ENCODE measurements at places on chromosomes 4 and X.

DNA sequence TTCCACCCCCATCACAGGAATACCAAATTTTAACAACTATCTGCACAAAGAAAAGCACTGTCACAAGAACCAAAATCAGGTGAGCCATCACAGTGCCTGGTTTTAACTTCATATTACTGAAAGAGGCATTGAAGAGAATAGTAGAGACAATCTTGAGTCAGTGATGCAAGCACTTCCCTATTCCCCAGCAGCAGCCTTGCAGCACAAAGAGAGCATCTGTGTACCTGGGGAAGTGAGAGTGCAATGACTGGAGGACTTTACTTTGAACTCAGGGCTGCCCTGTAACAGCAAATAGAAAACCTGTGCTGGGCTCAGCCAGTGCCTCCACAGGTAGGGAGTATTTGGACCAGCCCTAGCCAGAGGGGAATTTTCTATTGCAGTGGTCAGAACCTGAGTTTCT lies 361.8 kb downstream of the TEX13C start:
- no peaks in the 10 kb centered on the region for H3K4me1 ChIP-seq
- no peak for DNase-seq

DNA sequence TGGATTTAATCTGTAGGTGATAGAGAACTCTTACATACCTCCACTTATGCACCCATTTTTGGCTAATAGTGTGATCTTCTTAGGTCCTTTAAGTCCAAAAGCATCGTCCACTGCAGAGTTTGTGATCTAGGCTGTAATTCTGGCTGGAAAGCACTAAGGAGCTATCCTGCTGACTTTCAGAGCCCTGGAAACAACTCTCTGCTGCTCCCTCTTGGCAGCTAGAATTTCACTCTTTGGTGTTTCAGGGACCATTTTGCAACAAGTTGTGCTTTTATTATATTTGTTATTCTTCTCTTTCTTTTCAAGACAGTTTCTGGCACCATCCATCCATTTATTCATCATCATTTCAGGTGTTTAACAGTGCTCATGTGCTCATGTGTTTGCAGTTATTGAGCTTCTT lies 130.0 kb downstream of the RBM46 start:
- no peaks in the 10 kb centered on the region for H3K4me1 ChIP-seq
- peak; percentile 6 for DNase-seq
- H3K4me3 ChIP-seq, result no peak overlapping the region
- H3K36me3 ChIP-seq, result no peaks in the 10 kb centered on the region
- no peak overlapping the region for H3K27ac ChIP-seq

DNA sequence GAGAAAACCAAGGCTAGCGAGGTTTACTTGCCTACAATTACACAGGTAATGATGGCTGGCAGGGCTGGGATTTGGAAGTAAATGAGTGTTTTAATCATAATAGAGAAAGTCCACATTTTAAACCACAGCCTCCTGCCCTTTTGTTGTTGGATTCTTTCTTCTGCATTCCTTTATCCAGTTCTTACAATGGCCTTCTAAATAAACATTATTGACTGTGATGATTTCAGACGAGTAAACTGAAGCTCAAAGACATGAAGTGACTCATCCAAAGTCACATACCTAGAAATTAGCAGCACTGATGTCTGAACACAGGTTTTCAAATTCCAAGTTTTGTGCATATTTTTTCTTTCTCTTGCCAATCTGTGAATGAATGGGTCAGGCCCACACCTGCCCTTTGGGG lies 51.2 kb upstream of the C1QTNF7 start:
- H3K27ac ChIP-seq, result no peak overlapping the region
- H3K36me3 ChIP-seq, result no peaks in the 10 kb centered on the region
- no peak overlapping the region for H3K4me3 ChIP-seq
- no peaks in the 10 kb centered on the region for H3K4me1 ChIP-seq
- no peak for DNase-seq

GRCh38 chrX:108245462-108245861 lies 153.9 kb downstream of the ATG4A start:
- DNase-seq, result no peak
- H3K4me1 ChIP-seq, result no peaks in the 10 kb centered on the region
- H3K27me3 ChIP-seq, result no peaks in the 10 kb centered on the region
- H3K4me3 ChIP-seq, result no peak overlapping the region
- no peaks in the 10 kb centered on the region for H3K36me3 ChIP-seq

- H3K36me3 ChIP-seq, result no peaks in the 10 kb centered on the region
- no peaks in the 10 kb centered on the region for H3K4me1 ChIP-seq
- H3K4me3 ChIP-seq, result no peak overlapping the region
- no peak overlapping the region for H3K27ac ChIP-seq
- H3K27me3 ChIP-seq, result no peaks in the 10 kb centered on the region
- DNase-seq, result no peak
Observed at GRCh38 chr4:100147198-100147597, 43.1 kb downstream of the DDIT4L start.

DNA sequence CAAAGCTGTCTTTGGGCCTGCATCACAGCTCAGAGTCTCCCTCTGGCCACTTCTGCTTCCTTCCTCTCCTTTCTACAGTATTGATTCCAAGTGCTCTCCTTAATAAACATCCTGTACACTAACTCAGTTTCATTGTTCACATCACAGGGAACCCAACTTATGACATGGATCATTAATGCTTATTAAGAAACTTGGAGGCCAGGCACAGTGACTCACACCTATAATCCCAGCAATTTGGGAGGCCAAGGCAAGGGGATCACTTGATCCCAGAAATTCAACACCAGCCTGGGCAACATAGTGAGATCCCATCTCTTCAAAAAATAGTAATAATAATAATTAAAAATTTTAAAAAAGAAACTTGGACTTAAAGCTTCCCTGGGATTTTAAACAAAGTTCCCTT lies 89.2 kb upstream of the EFHC2 start:
- DNase-seq, result no peak
- H3K36me3 ChIP-seq, result no peaks in the 10 kb centered on the region
- no peak overlapping the region for H3K4me3 ChIP-seq
- no peak overlapping the region for H3K27ac ChIP-seq

DNA sequence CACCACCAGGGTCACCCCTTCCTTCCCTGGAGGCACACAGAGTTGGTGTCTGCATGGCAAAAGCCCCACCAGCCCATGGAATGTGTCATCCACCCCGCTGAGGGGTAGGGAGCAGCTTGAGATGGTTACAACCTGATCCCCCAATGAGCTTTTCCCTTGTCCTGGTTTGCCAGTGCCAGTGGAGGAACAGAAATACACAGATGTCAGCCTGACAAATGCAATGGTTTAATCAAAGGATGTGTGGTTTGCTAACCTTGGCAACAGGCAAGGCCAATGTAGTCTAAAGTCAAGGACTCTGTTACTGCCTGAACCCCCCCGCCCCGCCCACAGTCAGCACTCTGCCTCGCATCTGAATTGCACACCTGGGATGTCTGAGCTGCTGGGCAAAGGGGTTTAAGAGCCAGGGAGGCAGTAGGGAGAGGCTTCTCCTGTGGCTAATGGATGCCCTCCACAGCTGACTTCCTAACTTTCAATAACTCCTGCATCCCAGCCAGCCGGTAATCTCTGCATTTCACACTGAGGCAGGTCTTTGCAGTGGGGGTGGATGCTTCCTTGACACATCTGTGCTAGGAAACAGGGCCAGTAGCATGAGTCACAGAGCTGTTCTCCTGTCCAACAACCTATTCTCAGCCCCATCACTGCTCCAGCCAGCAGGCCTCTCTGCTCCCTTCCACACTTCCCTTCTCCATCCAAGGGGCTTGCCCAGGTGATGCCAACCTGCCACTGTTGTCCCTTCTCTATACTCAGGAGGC lies 137.5 kb downstream of the AMMECR1 start:
- H3K27me3 ChIP-seq, result no peaks in the 10 kb centered on the region
- H3K4me1 ChIP-seq, result no peaks in the 10 kb centered on the region
- no peak overlapping the region for H3K27ac ChIP-seq
- no peak overlapping the region for H3K4me3 ChIP-seq
- no peaks in the 10 kb centered on the region for H3K36me3 ChIP-seq

DNA sequence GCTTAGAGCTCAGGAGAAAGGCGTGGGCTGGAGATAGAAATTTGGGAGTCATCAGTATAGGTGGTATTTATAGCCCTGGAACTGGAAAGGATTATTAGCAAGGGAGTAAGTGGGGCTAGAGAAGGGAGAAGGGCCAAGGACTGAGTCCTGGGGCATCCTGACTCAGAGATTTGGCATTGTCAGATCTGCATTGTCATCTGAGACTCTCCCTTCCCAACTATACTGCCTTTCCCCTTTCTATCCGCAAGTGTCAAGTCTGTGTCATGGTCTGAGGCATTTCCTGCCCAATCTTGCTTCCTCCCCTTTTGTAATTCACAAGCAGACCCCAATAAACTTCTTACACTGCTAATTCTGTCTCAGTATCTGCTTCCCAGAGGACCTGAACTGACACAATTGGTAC lies 24.4 kb upstream of the SLC25A43 start:
- no peaks in the 10 kb centered on the region for H3K4me1 ChIP-seq
- DNase-seq, result no peak
- H3K27me3 ChIP-seq, result no peaks in the 10 kb centered on the region
- no peak overlapping the region for H3K4me3 ChIP-seq

- no peaks in the 10 kb centered on the region for H3K4me1 ChIP-seq
- H3K27ac ChIP-seq, result no peak overlapping the region
- DNase-seq, result no peak
- H3K27me3 ChIP-seq, result no peaks in the 10 kb centered on the region
Observed at GRCh38 chr4:118173126-118173525, 138.8 kb downstream of the NDST3 start.

GRCh38 chr4:55906989-55907388 lies 41.8 kb upstream of the CEP135 start:
- H3K4me3 ChIP-seq, result no peak overlapping the region
- no peak overlapping the region for H3K27ac ChIP-seq

GRCh38 chr4:182242787-182243186 lies 415 bp upstream of the TENM3 start:
- H3K4me1 ChIP-seq, result peaks cover 43% of the 10 kb centered on the region
- peak overlapping the region; percentile 96 for H3K27ac ChIP-seq
- no peaks in the 10 kb centered on the region for H3K36me3 ChIP-seq
- DNase-seq, result peak; percentile 64
- H3K27me3 ChIP-seq, result no peaks in the 10 kb centered on the region
- no peak overlapping the region for H3K4me3 ChIP-seq

DNA sequence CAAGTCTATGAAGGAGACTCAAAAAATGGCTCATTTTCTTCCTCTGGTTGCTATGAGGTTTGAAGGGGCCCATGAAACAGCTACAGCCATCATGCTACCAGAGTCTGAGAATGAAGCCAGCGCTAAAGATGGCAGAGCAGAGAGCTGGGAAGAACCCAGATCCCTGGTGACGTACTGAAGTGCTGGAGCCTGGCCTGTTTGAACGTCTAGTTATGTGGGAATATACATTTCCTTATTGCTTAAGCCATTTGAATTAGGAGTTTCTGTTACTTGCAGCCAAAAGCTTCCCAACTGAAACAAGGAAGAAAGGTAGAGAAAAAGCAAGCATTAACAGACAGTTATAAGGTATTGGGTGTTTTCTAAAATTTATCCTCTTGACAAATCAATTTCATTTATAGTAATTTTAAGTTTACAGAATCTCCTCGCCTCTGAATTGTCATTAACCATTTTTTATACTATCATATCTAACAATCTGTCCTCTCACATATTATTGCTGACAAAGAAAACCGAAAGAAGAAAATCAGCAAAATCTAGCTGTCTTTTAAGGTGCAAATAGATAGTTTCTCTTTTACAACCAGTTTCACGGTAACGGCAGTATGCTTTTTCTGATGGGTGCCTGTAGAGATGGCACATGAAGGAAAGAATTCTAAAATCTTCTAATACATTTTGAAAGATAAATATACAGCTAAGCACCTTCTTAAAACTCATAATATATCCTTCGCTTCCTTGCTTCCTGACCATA lies 8.9 kb upstream of the COQ2 start:
- 0 out of 2 replicates have a peak, but pooled peaks cover 3% of the 10 kb centered on the region for H3K4me1 ChIP-seq
- no peaks in the 10 kb centered on the region for H3K27me3 ChIP-seq
- H3K4me3 ChIP-seq, result no peak overlapping the region
- DNase-seq, result no peak
- H3K27ac ChIP-seq, result no peak overlapping the region

DNA sequence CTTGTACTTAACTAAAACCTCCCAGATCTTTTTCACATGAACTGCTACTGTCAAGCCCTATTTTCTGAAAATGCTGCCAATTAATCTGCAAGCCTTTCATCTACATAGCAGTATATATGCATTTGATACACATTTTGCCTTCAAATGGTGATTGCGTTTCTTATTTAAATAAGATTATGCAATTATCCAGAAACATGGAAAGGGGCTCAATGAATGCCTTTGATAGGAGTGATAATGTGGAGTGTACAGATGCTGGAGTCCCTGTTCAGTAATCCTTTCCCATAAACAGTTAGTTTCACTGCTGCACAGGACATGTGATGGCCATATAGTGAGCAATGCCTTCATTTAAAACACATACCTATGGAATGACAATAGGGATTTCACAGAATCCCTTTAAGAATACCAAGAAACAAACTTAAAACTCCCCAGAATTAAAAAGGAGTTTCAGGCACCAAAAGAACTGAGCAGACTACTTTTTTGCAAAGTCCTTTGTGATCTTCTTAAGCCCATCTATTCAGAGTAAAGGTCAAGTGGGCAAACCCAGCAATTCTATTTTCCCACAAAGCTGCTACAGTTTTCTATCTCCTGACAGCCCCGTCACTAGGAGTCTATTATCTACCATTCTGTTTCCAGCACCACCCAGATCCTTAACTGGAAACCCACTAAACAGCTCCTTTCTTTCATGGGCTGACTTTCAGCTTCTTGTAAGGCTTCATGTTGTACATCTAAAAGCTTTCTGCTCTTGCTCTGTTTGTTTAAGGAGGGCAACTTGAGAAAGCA lies 120.3 kb downstream of the UNC5C start:
- H3K27ac ChIP-seq, result no peak overlapping the region
- no peak for DNase-seq
- H3K4me1 ChIP-seq, result no peaks in the 10 kb centered on the region
- no peaks in the 10 kb centered on the region for H3K36me3 ChIP-seq

GRCh38 chr4:104795264-104795939 lies 300.7 kb upstream of the CXXC4 start:
- H3K36me3 ChIP-seq, result no peaks in the 10 kb centered on the region
- no peaks in the 10 kb centered on the region for H3K27me3 ChIP-seq
- H3K27ac ChIP-seq, result no peak overlapping the region
- no peak overlapping the region for H3K4me3 ChIP-seq
- no peak for DNase-seq

GRCh38 chrX:71487814-71488213 lies 45.1 kb upstream of the OGT start:
- no peak overlapping the region for H3K27ac ChIP-seq
- no peak for DNase-seq
- H3K27me3 ChIP-seq, result no peaks in the 10 kb centered on the region
- no peak overlapping the region for H3K4me3 ChIP-seq
- H3K36me3 ChIP-seq, result no peaks in the 10 kb centered on the region
- no peaks in the 10 kb centered on the region for H3K4me1 ChIP-seq

- DNase-seq, result no peak
- H3K27me3 ChIP-seq, result no peaks in the 10 kb centered on the region
- peaks cover 5% of the 10 kb centered on the region for H3K4me1 ChIP-seq
- no peaks in the 10 kb centered on the region for H3K36me3 ChIP-seq
- H3K27ac ChIP-seq, result no peak overlapping the region
Observed at GRCh38 chr4:152264106-152264505, 271.8 kb downstream of the FBXW7 start.

Measured in Caco-2 (cell line).